ENCODE measurements at places on chromosomes 3 and 15. TPM values are rescaled to one million over a fixed set of nuclear protein-coding genes. Genes with fewer than 3 reads are reported as not detected.
A peak's percentile ranks its signal among the peaks of the same experiment; 100 is the strongest.

Gene ANKRD34C
- total RNA-seq: not detected

- peak; percentile 15 for DNase-seq
Observed at GRCh38 chr3:54427941-54428871, 305.9 kb downstream of the CACNA2D3 start.

- no peak for DNase-seq
Observed at GRCh38 chr3:153127788-153128187, 34.2 kb upstream of the RAP2B start.

GRCh38 chr15:98537516-98538060 is 110.8 kb upstream of the IGF1R start:
- DNase-seq: no peak

DNA sequence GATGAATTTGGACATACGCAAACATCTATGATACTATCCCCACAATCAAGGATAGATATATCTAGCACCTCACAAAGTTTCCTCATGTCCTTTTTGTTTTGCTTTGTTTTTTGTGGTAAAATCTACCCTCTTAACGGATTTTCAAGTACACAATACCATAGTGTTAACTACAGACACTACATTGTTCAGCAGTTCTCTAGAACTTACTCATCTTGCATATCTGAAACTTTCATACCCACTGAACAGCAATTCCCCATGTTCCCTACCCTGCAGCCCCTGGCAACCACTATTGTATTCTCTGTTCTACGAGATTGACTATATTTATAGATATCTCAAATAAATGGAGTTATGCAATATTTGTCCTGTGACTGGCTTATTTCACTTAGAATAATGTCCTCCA is 58.1 kb upstream of the TJP1 start:
- DNase-seq: no peak

Gene EPHA6
- not detected for total RNA-seq
